ENCODE measurements at places on chromosomes 2 and 18.

DNA sequence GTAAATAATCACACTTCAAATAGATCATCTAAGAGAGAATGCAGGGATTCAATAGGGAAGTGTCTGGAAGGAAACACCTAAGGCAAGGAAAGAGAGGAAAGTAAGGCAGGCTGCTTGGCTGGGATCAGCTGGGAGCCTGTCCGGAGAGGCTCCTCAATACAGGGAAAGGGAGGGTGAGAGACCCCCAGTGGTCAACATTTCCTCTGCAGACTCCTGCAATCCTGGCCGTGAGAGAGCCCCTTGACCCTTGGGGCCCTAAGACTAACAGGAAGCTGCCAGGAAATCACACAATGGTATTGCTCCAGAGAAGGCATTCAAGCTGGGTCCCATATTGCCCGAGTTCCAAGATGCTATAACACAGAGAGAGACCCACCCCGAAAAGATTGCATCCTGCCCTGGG, 549.4 kb downstream of the NYAP2 start:
- DNase-seq = no peak

GRCh38 chr18:22504251-22505030, 86.7 kb upstream of the CTAGE1 start:
- no peak for DNase-seq

DNA sequence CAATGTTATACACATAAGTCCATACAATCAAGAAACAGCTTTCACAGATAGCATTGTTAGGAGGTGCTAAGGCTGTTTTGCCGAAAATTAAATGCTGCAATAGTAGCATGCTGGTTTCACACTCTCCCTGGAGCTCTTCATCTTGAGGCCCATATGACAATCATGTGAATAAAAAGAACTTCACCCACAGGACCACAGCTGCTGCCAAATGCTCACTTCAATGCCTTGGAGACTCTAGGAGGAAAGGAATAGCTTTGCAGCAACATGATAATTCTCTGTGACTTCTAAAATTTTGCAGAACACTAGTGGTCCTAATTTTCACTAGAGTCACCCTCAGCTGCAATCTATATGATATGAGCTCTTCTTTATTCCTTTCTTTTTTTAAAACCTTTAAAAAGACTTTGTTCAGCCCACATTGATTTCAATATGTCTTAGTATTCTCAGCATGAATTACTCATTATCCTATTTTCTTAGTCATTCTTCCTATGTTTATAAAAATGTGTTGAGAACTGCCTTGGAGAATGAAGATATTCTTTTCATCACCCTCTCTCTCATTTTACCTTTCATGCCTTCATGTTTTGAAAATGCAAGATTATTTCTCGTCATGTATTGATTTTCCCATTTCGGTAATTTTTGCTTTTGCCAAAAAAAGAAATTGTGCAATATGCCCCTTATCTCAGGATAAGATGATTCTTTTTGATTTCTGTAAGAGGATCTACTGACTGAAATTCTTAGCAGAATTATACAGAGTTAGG, 108.2 kb downstream of the PDE1A start:
- DNase-seq = no peak

DNA sequence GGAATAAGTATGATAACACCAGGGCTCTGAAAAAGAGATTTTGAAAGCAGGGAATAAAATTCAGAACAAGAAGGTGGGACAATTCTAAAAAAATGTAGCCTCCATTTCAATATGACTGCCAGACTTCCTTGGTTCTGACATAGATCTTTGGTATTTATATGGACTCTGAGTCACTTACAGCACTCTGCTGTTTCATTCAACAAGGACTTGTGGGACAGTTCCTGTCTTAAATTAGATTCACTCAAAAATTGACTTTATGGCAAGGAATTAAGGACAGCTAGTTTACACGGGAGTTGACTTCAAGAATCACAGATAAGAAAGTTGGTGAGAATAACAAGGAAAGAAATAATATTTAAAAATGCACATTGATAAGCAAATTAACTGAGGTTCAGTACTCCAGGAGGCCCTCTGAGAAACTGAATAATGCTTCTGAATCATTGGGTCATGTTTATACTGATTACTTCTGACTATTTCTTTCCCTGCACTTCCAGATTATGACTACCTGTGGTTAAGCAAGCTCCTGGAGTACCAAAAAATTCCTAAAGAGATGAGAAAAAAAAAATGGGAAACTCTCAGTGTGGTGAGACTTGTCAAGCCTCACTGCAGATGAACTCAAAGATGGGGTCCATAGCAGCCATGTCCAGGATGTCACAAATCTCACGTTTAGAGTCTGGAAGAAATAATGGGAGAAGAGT, 828.3 kb upstream of the PIK3C3 start:
- no peak for DNase-seq

DNA sequence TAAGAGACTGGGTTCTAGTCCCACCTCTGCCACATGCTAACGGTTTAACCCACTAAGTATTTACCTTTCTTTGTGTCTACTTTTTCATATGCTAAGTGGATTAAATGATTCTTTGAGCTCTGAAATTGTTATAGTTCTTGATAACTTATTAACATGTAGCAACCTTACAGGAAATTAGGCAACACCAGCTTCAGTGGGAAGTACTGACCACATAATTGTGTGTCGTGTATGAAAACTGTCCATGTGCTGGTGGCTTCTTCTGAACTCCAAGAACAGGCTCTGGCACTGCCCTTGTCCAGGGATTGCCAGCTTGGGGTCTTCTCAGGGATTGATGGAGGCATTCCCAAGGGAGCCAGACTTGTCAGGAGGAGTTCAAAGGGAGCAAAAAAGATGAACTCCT, 427.7 kb downstream of the TGIF1 start:
- no peak for DNase-seq

DNA sequence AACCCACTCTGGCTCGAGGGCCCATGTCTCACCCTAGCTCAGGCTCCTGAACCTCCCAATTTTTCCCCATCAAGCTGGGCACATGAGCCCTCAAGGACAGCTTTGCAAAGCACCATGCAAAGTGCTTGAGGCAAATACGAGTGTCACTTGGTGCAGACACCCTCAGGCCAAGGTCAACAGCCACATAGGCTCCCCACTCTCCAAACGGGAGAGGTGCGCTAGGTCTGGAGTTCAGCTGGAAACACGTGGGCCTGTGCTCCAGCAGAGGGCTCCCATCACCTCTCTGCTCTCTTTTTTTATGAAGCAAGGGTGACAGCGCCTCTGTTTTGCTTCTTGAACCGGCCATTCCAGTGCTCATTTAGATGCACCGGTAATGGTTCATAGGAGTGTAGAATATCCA, 11.9 kb upstream of the ARHGAP25 start:
- DNase-seq = no peak

GRCh38 chr2:145777297-145777696, 1257.4 kb upstream of the ZEB2 start:
- DNase-seq = no peak

DNA sequence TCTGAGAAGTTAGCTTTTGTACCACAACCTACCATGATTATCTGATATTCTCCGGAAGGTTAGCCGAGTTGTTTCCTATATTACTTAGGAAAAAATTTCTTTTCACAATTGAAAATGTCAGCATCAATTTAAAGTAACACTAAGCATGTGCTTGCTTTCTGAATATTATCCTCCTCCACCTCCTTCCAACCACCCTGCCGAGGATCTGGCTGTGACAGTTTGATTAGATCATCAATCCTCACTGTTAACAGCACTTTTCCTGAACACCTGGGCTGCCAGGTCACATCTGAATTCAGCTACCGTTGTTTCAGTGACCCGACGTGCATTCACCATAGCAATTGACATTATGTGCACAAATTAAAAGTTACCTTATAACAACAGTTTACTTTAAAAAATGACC, 207.0 kb downstream of the ZNF407 start:
- no peak for DNase-seq

Data from neural crest cell (in vitro differentiated cells).